Activated CD4-positive, alpha-beta T cell treated with anti-CD3 and anti-CD28 coated beads, Interleukin-2, amount 50 U/mL, for 1 hour (primary cell): ENCODE measurements at places on chromosomes 2 and 18.

GRCh38 chr18:79641722-79642497, 37.7 kb upstream of the CTDP1 start:
- no peak for DNase-seq

DNA sequence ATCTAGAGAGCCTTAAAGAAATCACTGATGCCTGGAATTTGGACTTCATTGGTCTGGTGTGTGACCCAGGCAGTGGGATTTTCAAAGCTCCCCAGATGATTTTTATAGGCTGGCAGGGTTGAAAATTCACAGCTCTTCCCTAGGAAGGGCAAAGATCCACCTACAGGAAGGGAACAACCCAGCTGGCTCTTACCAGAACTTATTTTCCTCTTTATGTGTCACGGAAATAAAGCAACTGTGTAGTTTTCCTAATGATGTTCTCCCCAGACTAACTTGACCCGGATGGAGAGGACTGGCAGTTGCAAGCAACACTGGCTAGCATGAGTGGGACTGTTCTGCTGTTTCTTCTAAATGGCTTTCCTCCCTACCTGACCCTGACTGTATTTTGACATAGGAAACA, 235.6 kb downstream of the ALPK2 start:
- no peak for DNase-seq

DNA sequence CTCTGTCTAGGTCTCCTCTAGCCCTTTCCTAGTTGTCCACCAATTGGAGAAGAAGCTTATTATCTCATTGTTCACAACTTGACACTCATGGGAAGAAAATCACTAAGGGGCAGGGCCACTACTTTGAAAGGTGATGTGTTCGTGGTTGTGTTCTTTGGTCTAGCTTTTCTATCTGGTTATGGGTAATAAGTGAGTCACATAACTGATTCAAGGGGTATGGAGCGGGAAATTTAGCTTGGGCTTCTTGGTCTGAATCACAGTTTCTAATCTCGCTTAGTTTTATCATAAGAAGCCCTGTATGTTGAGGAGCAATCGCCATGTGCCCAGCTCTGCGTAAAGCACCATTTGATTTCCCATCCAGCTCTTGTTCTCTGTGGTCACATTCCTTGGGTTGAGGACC, 18.7 kb upstream of the DYTN start:
- no peak for DNase-seq

DNA sequence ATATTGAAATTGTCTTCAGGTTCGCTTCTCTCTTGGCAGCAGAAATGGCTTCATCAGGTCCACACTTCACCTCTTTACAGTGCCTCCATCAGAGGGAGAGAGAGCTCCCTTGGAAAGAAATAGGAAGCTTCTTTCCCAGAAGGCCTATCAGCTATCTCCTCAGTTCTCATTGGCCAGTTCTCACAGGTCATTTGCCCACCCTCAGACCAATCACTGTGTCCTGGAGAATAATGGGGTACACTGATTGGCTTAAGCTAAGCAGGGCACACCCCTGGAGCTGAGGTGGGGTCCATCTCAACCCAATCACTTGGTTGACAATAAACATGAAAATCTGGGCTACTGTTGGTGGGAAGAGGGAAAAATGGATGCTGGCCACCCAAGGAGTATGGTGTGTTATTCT, 5.2 kb downstream of the GNLY start:
- no peak for DNase-seq

DNA sequence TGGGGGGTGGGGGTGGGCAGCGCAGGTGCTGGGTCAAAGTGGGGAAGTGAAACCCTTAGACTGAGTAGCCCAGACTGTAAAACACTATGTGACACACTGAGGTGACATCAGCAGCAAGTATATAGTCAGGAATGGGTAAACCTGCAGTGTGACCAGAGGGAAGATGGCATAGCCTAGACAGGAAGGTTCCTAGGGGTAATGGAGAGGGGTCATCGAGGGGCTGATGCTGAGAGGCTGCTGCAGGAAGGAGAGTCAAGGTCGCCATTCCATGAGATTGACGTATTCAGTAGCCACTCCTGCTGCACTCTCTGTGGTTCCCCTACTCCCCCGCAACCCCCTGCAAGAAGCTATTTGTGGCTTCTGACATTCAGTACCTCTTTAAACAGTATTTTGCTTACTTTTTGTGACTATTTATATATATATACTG, 111.7 kb downstream of the CHST9 start:
- DNase-seq, result no peak

DNA sequence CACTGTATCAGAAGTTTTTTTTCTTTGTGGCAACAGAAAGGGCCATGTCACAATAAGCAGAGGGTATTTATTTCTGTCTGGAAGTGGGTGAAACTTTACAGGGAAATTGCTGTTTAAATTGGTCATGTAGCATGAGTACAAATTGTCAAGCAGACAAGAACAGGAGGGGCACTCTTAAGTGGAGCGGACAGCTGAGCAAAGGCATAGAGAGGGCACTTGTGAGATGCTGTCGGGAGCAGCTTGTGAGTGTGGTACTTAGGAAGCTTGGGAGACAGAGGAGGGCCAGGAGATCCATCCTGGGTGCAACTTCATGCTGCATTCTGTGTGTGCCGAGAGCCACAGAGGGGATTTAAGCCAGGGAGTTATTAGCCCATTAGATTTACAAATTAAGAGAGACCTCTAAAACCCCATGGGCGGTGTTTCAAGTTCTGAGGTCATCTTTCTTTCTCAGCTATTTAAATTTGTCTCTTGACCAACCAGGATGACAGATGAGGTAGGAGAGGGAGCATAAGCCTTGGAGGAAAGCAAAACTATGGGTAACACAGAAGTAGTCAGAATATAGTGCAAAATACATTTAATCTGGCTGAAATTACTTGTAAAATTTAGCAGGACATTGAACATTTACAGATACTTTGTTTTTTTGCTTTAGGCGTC, 30.4 kb downstream of the INPP4A start:
- no peak for DNase-seq

- DNase-seq, result no peak
Measured at GRCh38 chr2:169027234-169027633, 3.9 kb downstream of the ABCB11 start.

- no peak for DNase-seq
Measured at GRCh38 chr2:55962915-55963314, 39.3 kb upstream of the EFEMP1 start.

GRCh38 chr2:51158251-51158650, 126.3 kb upstream of the NRXN1 start:
- no peak for DNase-seq

- no peak for DNase-seq
Measured at GRCh38 chr2:70990216-70990615, 4.5 kb downstream of the TEX261 start.

DNA sequence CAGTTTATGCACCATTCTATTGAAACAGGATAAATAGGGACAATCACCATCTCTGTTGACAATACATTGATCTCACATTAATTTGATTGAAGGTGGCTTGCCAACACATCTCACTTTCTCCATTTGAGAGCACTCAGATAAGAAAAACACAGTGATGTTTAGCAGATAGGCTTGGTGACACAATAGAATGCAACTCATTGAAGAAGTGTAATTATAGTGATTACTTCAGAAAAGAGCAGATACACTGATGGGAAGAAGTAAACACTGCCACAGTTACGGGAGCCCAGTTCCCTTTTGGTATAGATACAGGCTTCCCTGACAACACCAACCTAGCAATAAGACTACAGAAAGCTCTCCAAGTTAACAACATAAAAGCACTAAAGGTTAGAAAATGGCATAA, 89.1 kb downstream of the FIGN start:
- DNase-seq, result no peak
